ENCODE measurements at places on chromosomes 3 and 15.

DNA sequence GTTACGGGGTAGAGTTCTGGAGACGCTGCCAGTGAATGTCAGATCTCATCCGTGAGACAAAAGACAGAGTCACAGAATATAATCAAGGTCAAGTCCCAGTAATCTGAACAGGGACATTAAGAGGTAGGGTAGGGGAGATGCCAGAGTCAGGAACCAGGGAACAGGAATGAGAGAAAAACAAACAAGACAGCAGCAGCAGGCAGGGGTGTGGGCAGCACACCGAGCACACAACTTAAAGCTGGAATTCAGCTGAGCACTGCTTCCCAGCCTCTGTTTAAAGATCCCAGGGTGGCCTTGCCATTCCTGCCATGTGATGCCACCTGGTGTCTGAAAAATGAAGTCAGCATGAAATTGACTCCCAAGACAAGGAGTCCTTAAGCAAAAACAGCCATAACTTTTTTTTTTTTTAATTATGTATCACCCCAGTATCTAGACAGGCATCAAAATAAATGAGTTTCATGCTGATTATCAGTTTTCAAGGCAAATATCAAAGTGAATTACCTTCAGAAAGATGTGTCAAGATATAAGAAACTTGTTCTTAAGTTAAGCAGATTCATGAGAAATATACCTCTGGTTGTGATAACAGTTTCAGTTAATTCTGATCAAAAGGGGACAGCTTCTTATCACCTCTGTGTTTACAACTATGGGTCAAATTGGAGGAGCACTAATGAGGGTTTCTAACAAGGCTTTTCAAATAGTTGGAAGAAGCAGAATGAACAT, 203.7 kb downstream of the SLC9A9 start:
- no peak for DNase-seq

DNA sequence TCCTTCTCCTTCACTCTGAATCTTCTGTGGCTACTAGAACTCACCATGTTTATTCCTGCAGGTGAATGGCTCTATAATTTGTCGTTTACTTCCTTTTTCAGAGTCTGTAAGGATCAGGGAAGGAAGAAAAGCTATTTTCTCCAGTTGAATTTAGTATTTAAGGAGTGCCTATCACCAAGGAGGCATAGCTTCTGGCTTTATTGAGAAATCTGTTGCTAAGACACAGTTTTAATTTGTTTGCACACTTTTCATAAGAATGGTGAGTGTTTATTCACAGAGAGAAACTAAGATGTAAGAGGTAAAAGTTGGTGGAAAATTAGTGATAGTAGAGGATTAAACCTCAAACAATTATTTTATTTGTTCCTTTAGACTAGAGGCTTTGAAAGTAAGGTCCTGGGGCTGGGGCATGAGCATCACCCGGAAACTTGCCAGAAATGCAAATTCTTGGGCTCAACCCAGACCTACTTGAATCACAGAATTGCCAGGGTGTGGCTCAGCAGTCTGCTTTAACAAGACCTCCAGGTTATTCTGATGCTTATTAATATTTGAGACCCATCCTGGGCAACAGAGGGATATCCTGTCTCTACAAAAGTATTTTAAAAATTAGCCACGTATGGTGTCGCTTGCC, 461.3 kb downstream of the AGBL1 start:
- no peak for DNase-seq

DNA sequence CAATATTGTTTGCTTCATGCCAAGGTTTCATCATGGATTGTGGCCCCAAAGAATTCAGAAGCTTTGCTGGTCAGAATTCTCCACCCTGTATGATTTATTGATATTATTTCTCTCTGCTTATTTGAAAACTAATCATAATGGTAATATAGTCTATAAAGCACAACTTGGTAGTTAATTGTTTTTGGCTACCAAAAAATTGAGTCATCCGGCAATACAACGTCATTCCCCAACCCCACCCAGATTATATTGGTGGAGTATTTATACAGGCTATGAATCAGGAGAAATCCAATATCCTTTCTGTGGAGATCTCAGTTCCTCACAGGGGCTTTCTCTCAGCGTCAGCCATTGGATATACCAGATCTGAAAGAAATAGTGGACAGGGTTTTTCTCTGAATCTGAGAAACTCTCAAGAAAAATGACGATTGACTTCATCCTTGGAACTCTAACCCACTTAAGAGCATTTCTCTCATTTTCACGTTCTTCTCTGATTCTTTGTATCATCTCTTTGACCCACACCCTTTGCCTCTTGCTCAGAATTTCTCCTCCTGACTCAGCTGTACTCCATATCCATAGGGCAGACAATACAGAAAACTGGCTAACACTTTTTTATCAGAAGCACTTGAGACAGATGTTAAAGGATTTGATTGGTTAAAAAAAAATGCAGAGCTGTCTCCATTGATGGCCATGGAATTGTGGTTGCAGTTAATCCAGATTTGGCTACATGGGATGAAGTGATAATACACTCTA, 1055.8 kb upstream of the CADM2 start:
- DNase-seq = no peak

DNA sequence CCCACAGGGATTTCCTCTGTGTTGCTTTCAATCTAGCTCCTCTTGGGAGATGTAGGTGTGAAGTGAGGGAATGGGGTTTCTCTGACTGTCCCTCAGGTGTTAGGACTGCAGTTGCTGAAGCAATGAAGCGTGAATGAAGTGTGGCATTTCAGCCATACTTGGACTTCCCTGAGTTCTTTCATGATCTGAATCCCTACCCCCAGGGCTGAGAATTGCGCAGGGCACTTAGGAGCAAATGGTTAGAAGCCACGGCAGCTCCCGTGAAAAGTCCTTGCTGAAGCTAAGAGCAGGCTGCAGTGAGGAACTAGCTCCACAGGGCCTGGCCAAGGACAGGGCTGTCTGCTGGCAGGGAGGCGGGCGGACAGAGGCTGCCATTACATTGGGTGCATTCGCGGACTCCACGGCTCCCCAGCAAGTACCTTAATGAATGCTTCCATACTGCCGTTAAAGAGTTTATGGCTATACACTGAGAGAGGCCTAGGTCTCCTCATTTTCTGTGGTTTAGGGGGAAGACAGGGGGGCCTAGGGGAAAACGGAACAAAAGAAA, 69.0 kb upstream of the RAD18 start:
- DNase-seq = no peak

- DNase-seq = no peak
Observed at GRCh38 chr3:23751212-23751723, 54.5 kb upstream of the UBE2E1 start.

DNA sequence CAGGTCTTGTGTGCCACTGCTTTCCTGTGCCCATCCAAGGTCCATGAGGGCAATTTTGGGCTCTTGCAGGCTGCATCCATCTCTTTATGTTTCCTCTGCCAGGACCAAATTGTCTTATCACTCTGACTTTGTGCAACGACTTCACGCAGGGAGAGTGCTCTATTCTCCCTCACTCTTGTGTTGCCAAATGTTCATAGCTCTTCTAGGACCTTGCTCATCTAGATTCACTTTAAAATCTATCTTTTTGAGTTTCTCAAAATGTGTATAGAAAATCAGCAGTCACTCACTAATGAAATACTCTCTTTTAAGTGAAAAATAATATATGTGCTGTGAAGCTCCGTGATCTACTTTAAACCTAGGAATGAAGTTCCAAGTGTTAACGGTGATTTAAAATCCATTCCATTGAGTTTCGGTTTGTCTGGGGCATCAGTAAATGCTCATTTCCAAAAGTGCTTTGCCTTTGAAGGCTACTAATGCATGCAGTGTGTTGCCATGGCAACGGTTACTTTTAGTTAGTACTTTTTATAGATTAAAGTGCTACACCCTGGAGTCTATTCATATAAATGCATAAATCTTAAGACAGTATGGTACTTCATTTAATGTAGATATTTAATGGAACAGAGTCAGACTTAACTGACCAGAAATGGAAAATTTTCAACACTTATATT, 46.6 kb upstream of the GOLGA8J start:
- DNase-seq = no peak

GRCh38 chr15:101180620-101181307, 71.1 kb downstream of the CHSY1 start:
- DNase-seq = no peak

- no peak for DNase-seq
Observed at GRCh38 chr3:14284694-14285547, 106.3 kb downstream of the LSM3 start.

DNA sequence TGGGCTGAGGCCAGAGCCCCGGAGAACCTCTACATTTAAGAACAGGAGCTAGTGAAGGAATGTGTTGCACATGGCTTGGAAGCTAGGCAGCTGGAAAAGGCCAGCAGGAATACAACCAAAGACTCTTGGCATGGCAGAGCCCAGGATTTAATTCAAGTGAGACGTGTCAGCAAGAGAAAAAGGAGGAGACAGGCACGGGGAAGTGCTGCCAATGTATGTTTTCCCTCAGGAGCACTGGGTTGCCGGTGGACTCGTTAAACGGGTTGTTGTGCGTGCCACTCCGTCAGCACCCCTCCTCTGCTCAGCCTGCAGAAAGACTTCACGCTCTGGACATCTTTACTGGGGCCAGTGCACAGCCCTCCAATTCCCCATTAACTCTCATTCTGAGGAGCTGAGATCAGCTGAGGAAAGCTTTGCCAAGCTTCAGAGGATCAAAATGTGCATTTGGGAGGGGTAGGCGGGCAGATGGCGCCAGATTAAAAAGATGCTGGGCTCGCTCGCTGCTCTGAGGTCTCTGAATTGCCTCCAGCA, 103.7 kb downstream of the PDZRN3 start:
- DNase-seq = no peak

DNA sequence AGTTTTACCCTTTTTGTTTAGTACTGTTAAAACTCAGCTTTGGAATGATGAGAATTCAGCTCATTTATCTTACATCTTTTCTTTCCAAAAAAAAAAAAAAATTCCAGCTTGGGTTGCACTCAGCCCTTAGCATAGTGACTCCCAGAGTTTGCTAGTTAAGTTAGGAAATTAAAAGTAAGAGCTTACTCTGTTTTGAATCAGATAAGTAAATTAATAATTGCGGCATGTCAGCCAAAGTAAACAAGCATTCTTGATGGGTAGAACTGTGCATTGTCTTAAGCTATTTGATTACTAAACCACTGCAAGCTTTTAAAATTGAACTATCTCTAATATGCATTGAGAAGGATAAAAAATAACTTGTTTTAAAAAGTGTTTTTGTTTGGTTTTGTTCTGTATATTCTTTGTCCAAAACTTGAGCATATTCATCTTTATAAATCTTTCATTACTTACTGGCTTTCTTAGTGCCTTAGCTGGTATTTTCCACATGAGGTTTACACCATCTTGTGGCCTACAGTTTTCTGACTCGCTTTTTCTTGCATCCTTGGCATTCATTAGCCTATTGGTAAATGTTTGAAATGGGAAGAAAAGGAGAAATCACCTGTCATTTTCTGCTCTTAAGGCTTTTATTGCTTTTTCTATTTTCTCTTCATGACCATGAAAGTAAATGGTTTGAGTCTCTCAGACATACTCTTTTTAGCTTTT, 107.6 kb downstream of the FILIP1L start:
- DNase-seq = no peak

DNA sequence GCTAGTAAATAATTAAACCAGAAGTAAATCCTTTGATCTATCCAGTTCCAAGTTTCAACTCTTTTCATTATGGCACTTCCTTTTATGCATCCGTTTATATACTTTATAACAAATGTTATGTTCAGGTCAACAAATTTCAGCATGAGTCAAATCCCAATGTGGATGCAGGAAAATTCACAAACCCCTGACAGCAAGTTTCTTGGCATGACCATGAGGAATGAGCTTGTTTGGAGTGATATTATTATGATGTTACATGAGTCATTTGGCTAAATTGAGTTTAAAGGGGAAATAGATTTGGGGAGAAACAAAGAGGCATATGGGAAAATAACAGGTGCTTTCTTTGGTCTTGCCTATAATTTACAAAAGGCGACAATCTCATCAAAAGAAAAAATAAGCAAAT, 32.1 kb upstream of the KCNMB2 start:
- no peak for DNase-seq

All from activated T-cell treated with anti-CD3 and anti-CD28 coated beads for 1 hour (primary cell).